Myometrial cell (primary cell): ENCODE measurements at places on chromosomes 2 and 18. TPM values are rescaled to one million over a fixed set of nuclear protein-coding genes. Genes with fewer than 3 reads are reported as not detected.

Gene REG3G
- total RNA-seq, result not detected in 2 replicates

Gene SCLY
- total RNA-seq, result 10.4 and 17.0 TPM in 2 replicates

Gene TMEM37
- total RNA-seq, result 3.2 and 4.1 TPM in 2 replicates

Gene COL4A4
- not detected in 2 replicates for total RNA-seq
